Common myeloid progenitor, CD34-positive (primary cell): ENCODE measurements at places on chromosomes 5 and 9.

DNA sequence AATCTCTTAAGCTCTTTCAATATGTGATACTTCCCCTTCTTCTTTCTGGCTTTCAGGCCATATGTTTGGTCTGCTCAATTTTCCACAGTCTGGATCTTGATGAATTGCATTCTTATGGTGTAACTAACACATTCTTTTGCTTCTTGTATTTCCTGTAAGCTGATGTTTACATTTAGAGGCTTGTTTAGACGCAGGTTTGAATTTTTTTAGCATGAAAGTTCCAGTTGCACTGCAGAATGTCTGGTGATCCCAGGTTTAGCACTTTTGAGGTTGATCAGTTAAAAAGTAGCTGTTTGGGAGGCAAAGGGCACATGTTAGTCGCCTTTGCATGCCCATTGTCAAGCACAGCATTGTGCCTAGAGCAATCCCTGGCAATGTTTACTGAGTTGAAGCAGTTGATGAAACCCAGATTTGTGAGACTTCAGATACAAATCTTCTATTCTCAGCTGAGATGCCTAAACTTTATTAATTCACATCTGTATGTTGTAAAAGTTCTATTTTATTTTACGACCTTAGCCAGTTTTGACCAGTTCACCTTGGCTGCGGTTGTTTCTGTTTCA lies 59.6 kb upstream of the SPATA31C2 start:
- no peak for DNase-seq

DNA sequence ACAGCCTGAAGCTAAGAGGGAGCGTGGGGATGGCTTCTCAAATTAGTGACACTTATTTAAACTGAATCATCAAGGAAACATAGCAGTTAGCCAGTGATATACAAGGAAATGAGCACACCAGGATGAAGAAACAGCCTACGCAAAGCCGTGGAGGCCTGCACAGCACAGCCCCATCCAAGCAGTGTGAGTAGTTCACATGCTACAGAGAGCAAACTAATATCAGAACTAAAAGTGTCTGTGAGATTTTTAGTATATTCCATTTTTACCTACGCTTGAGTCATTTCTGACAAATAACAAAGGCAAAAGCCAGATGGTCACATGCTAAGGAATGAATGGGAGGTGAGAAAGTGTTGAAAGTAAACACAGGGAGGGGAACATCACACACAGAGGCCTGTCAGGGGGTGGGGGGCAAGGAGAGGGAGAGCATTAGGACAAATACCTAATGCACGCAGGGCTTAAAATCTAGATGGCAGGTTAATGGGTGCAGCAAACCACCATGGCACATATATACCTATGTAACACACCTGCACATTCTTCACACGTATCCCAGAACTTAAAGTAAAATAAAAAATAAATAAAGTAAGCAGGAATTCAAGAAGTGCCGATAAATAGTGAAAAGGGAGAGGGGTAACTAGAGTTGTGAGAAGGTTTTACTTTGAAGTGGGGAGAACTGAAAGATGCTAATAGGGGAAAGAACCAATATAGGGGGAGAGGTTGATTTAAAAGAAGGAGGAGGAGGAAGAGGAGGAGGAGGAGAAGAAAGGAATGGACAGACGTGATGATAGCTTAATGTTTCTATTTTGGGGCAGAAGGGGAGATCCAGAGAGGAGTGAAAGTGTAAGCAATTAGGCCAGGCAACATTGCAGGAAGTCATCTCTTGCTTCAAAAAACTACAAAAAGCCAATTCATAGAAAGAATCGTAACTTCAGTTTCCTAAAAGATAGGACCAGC lies 100.9 kb upstream of the PTGER4 start:
- no peak for DNase-seq

DNA sequence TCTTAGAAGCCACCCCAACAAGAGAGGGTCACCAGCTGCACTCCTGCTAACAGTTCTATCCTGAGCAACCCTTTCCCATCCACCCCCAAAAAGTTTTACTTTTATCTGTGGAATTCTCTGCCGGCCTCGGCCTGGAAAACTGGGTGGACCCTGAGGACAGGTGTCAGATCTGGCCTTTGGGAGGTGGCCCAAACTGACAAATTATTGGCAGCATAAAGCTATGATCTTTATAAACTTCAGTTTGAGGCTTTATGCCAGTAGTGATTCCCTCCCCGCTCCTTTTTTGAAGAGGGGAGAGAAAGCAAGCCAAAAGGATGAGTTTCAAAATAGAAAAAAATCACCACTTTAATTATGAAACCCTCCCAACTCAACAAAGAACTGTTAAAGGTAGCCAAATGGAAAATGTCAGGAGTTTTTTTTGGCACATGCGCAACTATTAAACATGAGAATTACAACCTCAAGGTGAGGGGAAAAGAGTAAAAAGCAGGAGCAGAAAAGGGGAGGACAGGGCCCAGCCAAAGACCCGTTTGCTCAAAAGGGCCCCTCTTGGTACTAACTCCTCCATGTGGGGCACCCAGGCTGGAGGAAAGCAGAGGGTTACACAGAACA lies 49.4 kb downstream of the FBXW11 start:
- DNase-seq, result no peak

GRCh38 chr9:7489036-7489435 lies 310.5 kb downstream of the DMAC1 start:
- no peak for DNase-seq
